ENCODE measurements at places on chromosomes 1 and 21.

DNA sequence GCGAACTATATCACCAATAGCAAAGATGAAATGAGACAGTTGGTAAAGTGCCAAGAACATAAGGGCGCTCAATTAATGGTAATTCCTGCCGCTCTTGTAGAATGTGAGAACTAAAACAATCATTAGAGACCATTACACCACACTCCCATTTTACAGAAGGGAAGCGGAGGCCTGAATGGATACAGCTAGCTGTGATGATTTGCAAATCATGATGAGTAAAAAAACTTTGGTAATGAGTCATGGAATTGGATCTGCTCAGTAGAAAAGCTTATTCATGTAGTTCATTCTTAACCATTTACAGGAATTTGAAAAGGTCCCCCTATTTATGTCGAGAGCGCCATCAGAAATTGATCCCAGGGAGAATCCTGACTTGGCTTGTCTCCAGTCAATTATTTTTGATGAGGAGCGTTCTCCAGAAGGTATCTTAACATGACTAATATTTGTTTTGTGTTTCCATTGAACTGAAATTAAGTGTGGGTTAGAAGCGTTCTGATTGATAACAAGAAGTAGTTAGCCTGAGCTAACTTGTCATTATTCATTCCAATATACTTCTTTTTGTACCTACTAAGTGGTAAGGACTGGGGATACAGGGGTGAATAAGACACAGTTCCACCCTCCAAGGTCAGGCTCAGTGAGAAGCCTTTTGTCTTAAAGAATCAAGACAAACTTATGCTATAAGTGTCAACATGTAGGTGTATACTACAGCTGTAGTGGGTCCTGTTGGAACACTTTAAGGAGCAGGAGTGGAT lies 812 bp downstream of the TTC4 start:
- no peak for DNase-seq

DNA sequence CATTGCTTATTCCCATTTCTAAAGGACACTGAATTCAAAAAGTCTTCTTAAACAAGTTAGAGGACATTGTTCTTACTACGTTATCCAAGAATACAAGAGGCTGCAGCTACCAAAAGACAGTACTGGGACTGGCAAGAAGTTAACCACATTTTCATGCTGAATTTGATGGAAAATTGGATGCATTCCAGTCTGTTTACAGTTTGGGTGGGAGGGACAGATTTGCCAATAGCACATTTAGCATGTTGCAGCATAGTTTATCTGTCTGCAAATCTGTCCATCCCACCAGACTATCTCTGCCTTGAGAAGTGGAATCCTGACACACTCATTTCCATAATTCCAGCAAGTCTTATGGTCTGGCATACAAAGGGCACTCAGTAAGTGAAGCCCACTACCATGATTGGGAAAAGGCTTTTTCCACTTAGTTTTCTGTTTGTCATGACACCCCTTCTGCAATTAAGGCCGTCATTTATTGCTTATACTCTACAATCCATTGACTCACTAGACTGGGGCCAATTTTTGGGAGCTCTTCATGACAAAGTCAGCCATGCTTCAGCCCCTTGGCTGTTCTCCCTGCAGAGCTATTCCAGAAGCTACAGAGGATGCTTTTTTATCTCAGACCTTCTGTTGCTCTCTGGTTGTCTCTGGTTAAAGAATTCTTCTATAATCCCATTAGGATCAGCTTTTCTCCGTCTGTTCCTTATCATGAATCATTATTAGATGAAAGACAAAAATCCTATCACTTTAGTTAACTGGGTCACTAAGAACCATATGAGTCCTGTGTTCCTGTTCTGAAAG lies 355.8 kb upstream of the PTBP2 start:
- DNase-seq: no peak

- DNase-seq: no peak
Observed at GRCh38 chr1:36464605-36465393, 615 bp upstream of the MRPS15 start.

- no peak for DNase-seq
Observed at GRCh38 chr1:23751050-23751814, 8.0 kb downstream of the ELOA start.

GRCh38 chr1:69283516-69283915 lies 284.2 kb upstream of the LRRC7 start:
- DNase-seq: no peak

GRCh38 chr1:11838349-11839272 lies 9.0 kb downstream of the NPPA start:
- DNase-seq: no peak

DNA sequence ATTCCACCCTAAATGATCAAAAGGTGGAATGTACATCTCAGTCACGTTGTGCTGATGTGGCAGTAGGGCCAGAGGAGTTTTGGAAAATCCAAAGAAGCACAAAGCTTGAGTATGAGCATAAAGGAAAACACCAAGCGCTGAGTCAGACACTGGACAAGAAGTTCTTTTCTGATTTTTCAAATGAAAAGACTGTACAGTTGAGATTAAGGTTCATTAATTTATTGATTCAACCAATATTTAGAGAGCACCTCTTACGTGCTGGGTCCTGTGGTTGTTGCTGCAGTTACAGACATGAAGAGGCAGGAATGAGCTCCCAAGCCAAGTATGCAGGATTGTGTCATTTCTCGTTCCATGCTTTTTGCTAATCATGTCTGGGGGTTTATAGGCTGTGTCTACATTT lies 28.9 kb upstream of the APP start:
- no peak for DNase-seq

DNA sequence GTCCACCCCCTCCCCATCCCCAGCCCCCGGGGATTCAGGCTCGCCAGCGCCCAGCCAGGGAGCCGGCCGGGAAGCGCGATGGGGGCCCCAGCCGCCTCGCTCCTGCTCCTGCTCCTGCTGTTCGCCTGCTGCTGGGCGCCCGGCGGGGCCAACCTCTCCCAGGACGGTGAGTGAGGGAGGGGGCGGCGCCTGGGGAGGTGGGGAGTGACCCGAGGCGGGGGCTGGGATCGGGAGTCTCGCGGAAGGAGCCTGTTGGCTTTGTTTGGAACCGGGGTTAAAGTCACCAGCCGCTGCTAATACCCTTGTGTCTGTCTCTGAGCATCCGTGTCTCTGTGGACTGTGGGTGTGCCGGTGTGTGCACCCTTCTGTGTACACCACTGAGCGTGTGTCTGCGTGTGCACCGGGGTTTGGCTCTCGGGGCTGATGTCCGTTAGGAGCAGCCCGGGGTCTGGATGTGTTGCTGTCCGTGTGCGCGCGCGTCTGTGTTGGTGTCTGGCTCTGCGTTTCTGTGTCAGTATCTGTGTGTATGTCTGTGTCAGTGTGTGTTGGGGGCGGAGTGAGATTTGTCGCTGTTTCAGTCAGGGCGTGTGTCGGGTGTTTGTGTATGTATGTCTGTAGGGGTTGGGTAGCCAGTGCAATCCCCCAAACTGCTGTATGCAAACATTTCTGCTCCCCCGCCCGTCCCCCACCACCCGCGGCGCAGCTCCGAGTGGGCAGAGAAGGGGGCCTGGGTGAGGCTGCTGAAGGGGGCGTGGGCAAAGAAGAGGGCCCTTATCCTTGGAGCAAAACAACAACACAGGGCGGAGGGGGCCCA lies 480 bp downstream of the CADM3 start:
- no peak for DNase-seq

- DNase-seq: no peak
Observed at GRCh38 chr21:45403825-45404729, 888 bp upstream of the COL18A1 start.

DNA sequence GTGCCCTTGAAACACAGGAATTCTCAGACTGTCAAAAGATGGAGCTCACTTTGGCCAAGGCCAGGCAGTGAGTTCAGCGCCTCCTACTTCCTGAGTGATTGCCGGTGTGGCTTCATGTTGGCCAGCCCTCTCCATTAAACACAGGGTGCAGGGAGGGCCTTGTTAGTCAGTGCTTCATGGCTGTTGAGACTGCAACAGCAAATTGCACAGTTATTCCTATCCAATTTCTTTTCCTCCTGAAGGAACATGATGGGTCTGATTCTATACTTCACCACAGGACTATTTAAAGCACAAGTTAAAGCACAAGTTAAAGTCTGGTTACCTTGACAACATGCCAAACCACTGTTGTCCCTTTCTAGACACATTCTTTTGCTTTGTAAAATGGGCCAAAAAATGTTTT lies 156.6 kb downstream of the SIPA1L2 start:
- DNase-seq: no peak

DNA sequence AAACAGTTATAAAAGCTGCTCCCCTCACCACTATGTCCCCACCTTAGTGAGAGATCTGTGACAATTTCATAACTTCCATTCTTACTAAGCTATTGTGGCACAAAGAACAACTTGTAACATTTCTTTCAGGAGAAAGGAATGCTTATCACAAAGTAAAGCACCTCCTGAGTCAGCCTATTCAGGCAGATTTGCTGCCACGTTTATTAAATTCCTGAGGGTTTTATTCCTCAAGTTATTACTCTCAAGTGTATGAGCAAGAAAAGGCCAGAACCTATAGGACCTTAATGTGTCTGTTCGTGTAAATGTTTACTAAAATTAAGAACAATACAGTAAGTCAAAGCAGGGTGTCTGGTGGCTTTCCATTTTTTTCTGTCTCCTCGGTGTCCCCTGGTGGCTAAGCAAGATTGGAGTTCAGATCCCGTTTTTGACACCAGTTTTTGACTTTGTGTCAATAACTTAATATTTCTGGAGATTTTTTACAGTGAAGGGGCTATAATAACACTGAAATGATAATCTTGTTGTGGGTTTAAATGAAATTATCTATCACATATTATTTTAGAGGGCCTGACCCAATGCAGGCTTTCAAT lies 1539.6 kb downstream of the BRINP3 start:
- DNase-seq: no peak

- DNase-seq: no peak
Observed at GRCh38 chr1:243550276-243550675, 294.4 kb downstream of the SDCCAG8 start.

- no peak for DNase-seq
Observed at GRCh38 chr1:182183606-182184005, 122.1 kb upstream of the ZNF648 start.

- DNase-seq: no peak
Observed at GRCh38 chr1:183632114-183632513, 3.5 kb downstream of the ARPC5 start.

- no peak for DNase-seq
Observed at GRCh38 chr1:58841455-58841854, 57.6 kb upstream of the JUN start.

GRCh38 chr1:7050751-7051665 lies 265.8 kb downstream of the CAMTA1 start:
- no peak for DNase-seq

DNA sequence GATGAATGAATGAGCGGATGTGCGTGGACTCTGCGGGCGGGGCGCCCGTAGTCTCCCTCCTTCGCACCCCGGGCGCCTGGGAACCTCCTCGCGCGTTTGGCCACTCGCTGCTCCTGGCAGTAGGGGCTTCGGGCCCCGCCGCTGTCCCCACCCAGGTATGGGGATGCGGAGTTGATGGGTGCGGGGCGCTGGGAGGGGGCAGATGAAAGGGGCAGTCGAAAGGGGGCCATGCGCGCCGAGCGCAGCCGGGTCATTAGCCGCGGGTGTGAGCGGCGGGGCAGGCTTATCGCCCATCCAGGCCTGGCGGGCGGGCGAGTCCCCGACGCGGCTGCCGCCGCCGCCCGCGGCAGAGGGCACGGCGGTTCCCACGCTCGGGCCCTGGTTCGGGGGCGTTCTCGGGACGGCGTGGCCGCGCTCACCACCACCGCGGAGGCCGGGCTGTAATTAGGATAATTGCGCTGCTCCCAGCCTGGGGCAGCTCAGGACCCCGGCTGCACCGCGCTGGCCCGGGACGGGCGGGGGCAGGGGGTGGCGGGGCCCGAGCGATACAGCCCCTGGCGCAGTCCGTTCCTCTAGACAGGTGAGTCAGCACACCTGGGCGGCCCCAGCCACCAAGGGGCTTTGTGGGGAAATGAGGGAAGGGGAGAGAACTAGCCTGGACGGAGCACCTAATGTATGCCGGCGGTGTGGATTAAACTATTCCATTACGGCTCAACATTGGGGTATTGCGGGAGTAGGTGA lies 22.1 kb upstream of the CITED4 start:
- DNase-seq: no peak

GRCh38 chr1:17775796-17776195 lies 20.7 kb downstream of the ACTL8 start:
- DNase-seq: no peak

GRCh38 chr1:115654663-115655305 lies 13.0 kb downstream of the VANGL1 start:
- DNase-seq: no peak

GRCh38 chr21:44290327-44291077 lies 4.8 kb downstream of the AIRE start:
- DNase-seq: no peak

DNA sequence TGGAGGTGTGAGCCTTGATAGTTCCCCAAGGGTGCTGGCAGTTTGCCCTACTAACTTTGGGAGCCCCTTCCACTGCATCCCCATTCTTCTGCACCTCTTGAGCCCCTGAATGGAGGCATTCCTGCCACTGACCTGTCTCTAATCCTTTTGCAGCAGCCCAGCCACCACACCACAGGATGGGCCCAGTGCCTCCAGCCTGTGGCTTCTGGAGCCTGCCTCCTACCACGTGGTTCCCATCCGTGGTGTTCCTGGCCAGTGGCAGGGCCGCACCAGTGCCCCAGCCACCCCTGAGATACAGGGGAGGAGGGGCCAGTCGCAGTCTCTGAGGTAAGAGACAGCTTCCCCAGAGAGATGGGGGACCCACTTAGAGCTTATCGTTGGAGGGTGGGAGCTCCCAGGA lies 14.4 kb downstream of the INAVA start:
- no peak for DNase-seq

GRCh38 chr1:15707239-15707925 lies 23.3 kb downstream of the PLEKHM2 start:
- DNase-seq: no peak

DNA sequence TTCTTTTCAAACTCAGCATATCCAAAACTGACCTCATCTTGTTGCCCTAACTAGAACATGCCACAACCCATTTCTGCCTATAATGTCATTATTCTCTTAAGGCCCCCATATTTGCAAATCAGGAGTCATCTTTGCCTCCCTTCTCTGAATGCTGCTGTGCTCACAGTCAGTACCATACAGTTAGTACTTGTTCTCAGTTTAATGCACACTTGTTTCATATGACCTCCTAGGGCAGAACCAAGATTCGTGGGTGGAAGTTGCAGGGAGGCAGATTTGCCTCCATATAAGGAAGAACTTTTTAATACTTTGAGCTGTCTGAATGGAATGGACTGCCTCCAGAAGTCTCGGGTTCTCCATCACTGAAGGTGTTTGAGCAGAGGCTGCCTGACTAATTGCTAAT lies 9.2 kb downstream of the CAP1 start:
- no peak for DNase-seq

GRCh38 chr1:67645495-67646144 lies 39.4 kb upstream of the GADD45A start:
- DNase-seq: no peak
